ENCODE measurements at places on chromosomes 12 and 14. TPM values are rescaled to one million over a fixed set of nuclear protein-coding genes. Genes with fewer than 3 reads are reported as not detected.
A peak's percentile ranks its signal among the peaks of the same experiment; 100 is the strongest.

The PMCH gene
- not detected for total RNA-seq

GRCh38 chr12:120939523-120939922 is 35.4 kb upstream of the SPPL3 start:
- peak; percentile 29 for DNase-seq

DNA sequence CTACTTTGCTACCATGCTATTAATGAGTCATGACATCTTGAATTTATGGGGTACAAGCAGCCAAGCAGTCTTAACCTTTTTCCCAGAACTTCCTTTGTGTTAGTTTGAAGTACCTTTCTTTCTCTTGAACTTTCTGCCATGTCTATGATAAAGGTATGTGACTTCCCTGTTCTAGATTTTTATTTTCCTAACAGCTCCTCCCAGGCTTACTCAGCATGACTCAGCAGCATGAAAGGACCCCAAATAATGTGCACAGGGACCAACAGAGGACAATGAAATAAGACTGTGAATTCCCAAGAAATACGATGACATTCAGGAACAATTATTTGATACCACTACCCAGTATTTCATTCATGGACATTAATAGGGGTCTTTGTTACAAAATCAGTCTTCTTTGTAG is 60.0 kb downstream of the TTC6 start:
- no peak for DNase-seq

- no peak for DNase-seq
Measured at GRCh38 chr14:102027951-102028350, 58.9 kb downstream of the HSP90AA1 start.
